ENCODE measurements at places on chromosomes 4 and X. TPM values are rescaled to one million over a fixed set of nuclear protein-coding genes. Genes with fewer than 3 reads are reported as not detected.

- DNase-seq = no peak
Observed at GRCh38 chr4:7539659-7540058, 104.9 kb upstream of the PSAPL1 start.

The DIPK2B gene
- total RNA-seq = 2.9 TPM

DNA sequence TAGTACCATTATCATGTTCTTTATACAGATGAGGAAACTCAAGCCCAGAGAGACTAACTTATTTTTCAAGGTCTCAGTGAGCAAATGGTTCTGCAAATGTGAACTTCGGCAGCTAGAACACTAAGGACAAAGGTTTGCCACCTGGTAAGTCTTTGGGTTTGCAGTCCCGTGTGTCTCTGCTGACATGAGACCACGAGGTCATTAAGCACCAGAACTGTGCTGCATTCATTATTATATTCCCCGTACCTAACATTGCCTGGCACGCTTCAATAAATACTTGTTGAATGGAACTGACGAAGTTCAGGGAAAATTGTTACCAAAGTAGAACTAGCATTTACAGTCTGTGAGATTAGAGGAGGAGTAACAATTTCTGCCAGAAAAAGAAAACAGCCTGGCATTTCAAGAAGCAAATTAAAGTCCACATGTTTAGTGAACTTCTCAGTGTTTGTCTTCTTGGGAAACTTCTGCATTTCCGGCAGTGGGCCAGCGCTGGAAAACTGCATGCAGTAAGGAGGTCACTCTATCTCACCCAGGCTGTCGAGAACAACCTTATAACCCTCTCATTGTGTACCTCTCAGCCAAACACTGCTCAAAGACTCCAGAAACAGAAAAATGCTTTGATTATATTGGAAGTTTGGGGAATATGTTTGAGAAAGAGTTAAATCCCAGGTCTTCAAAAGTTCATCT lies 67.4 kb upstream of the CPEB2 start:
- DNase-seq = no peak

- no peak for DNase-seq
Observed at GRCh38 chr4:8073206-8073863, 85.3 kb downstream of the ABLIM2 start.

DNA sequence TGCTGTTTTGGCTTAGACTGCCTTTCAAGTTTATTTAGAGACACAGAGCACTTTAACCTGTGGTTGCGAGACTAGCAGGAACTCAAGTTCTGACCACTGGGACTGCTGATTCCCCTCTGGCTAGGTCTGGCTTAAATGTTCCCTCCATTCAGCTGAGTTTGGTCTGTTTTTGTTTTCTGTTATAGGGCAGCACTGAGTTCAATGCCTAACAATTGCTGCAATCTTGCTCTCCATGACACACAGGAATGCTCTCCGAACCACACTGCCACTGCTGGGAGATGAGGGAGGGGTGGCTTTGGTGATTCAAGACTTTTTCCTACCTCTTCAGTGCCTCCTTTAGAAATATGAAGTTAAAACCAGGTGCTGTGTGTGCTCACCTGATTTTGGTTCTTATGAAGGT lies 106.3 kb upstream of the EOLA2 start:
- no peak for DNase-seq

- DNase-seq = no peak
Observed at GRCh38 chr4:6541789-6542188, 33.2 kb upstream of the MAN2B2 start.

GRCh38 chr4:106522839-106523238 lies 154.3 kb upstream of the GIMD1 start:
- DNase-seq = no peak

- DNase-seq = no peak
Observed at GRCh38 chrX:30795981-30796958, 92.8 kb downstream of the TAB3 start.

The HELT gene
- not detected for total RNA-seq

GRCh38 chr4:32135642-32136041 lies 1415.5 kb downstream of the PCDH7 start:
- no peak for DNase-seq

- DNase-seq = no peak
Observed at GRCh38 chr4:153651116-153651515, 33.0 kb upstream of the TLR2 start.

- no peak for DNase-seq
Observed at GRCh38 chr4:109990261-109991257, 77.9 kb downstream of the EGF start.

DNA sequence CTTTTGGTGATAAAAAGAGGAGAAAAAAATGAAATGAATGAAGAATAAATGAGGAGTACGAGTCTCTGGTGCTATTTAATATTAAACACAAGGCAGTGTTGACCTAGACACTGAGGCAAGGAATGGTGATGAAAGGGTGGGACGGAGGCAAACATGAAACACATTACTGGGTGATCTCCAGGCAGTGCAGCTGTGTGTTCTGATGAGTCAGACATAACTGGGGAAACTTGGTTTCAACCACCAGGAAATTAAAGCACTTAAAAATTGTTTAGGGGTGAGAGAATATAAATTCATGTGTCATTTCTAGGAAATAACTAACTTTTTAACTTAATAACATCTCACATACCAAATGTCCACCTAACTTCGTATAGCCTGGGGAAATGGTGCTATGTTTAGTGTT lies 19.7 kb upstream of the CXCL6 start:
- DNase-seq = no peak

The PAGE1 gene
- total RNA-seq = not detected

- DNase-seq = no peak
Observed at GRCh38 chrX:33156152-33156726, 55.1 kb downstream of the DMD start.

DNA sequence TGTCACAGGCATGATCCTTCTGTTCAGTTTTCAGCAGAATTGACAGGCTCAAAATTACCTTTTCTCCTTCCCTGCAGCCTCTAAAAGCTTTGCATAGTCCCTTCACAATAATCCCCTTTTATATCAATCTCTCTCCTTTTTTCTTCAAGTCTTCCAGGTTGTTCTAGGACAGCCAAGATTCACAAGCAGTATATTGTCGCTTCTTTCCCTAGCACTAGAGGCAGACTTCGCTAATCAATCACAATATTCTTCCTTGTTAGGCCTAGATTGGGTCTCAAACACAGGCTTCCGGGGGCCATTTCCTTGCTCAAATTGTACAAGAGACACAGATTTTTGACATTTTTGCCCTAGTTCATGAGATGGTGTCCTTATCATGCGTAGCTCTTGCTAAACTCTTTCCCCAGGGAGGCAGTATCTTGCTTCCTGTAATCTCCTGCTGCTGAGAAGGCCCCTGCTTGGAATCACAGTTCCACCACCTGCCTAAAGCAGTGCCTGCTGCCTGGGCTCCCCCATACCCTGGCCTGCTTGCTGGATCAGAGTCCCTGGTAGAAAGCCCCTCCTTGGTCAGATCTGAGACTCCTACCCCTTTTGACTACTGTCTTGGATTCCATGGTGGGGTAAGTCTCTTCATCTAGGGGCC lies 57.3 kb downstream of the DMP1 start:
- DNase-seq = no peak

DNA sequence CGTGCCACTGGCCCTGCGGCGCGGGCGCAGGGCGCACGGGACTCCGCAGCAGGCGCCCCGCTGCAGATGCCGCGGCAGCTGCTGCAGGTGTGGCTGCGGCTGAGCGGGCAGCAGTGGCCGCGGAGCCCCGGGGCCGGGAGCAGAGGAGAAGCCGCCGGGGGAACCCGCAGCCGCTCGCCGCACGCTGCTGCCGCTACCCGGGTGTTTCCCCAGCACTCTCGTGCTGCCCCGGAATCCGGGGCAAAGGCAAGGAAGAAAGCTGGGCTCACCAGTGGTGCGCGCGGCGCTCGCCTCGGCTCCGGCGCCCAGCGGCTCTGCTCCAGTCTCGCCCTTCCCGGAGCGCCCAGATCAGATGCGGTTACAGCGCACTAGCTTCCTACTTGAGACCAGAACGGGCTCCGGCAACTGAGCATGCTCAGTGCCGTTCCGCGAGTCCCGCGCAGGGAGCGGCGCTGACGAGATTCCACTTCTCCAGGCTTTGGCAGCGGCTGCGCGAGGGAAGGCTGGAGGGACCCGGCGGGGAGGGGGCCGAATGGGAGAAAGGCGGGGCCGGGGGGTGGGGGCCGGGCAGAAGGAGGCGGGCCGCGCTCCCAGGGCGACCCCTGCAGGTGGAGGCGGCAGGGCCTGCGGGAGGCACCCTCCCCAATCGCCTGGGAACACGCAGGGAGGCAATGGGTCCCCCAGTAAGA lies at the start of gene APBB2:
Gene APBB2 (minus strand): TSS at position 407 of the 689 bp plus-strand sequence. CDS start 181,288 bp downstream, outside the sequence.
- DNase-seq = peak; percentile 27

The PDLIM3 gene
- 31.0 TPM for total RNA-seq

DNA sequence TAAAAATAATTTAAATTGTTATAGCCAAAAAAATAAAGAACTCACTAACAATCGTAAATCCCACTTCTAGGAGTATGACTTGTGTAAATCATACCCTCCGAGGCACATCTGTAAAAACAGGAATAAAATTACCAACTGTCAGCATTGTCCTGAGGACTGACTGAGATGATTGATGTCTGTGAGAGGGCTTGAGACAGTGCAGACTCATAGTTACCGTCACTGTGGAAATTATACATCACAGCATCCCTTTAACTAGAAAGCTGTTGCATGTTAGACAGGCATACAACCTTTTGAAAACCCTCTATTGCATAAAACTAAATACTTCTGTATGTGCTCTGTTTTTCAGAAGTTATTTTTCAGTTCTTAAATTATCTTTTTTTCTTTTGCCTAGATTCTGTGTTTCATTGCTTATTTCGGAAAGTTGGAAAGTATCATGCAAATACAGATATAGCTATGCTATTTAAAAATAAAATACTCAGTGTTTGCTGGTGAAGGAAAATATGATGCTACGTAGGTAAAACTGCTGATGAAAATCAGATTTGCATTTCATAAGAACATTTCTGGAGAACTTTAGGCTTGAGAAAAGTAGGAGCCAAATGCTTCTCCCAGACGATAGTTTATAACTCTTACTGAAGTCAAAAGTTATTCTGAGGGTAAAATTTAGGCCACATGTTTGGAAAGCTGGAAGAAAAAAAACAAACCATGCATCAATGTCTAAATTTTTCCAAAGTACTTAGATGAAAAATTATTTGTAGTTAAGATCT lies 13.6 kb upstream of the RBPJ start:
- no peak for DNase-seq

DNA sequence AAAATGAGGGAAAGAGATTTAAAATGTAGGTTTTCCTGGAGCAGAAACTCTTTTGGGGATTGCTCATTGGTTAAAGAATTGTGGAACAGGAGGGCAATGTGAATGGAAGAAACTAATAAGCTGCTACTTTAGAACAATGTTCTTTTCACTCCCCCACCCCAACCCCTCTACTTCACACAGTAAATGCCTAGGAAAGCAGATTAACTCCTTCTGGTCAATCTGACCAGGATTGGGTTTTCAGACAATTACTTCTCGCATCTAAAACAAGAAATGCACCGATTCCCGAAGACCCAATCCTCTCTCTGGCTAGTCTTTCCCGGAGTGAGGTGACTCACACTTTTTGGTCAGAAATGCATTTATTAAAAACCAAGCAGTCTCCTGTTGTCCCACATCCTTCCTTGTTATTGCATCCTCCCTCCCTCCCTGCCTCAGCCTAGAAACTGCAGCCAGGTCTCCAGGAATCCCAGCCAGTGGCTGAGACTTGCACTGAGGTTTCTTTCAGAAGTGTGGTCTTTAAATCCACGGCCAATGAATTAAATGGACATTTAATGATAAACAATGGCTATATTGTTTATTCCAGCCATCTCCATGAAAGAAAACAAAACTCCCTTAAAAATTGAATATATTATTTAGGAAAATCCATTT lies 21.4 kb downstream of the MFAP3L start:
- DNase-seq = no peak

The RAI2 gene
- total RNA-seq = 4.2 TPM

GRCh38 chr4:2059046-2059725 lies at the start of gene NAT8L:
TSS of gene NAT8L (plus strand) at chr4:2059327. CDS start at chr4:2059512, 185 bp downstream.
- DNase-seq = no peak

The PABPC5 gene
- 1.9 TPM for total RNA-seq

DNA sequence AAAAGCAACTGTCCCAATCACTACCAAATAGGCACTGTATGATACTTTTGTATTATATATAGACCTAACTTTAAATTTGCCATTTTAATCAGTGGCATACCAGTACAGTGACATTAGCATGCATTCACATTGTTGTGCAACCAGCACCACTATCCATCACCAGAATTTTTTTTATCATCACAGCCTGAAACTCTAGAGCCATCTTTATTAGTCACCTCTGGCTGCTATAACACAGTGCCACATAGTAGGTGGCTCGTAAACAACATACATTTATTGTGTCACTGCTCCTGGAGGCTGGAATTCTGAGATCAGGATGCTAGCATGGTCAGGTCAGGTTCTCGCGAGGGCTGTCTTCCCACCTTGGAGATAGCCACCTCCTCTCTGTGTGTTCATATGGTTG lies 188.4 kb upstream of the GALNT7 start:
- no peak for DNase-seq

The IQCM gene
- total RNA-seq = not detected

- no peak for DNase-seq
Observed at GRCh38 chr4:47483745-47484144, 1.3 kb upstream of the ATP10D start.

DNA sequence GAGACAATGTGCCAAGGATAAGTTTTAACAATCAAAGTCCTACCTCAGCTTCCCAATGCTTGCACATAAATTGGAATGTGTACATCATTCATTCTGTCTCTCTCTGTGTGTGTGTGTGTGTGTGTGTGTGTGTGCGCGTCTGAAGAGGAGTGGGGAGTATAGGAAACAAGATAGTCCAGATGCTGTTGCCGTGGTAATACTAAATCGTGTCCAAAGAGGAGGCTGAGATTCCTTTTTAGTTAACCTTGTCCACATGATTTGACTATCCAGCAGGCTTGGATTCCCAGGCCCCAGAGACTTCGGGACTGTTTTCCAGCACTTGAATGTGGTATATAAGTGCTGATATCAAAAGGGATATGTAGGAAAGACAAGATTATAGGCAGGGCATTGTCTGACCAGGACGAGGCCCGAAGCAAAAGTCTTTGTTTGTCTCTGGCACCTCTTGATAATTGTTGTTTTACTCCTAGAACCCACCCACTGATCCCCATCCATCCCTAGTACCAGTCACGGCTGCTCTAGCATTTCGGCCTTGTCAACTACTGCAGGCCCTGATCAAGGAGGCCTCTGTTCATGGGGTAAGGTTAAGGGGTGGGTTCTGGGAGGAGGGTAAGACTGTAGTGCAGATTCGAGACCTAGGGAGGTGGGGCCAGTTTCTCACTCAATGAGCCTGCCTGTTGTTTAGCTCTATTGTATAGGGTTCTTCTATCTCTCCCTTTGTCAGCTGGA lies 3.9 kb downstream of the PLP1 start:
- DNase-seq = no peak

DNA sequence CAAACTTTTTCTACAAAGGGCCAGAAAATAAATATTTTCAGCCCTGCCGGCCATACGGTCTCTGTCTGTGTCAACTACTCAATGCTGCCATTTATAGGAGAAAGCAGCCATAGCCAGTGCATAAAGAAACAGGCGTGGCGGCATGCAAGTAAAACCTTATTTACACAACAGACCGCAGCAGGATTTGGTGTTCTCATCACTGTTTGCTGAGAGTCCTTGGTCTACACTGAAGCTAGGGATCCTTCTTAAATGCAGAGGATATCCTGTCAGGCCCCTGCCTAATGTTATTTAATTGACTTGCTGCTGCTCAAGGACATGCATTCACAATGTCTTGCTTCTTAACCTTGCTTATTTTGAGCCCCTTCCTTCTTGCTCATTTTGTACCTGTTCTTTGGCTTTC lies 54.7 kb downstream of the CPE start:
- no peak for DNase-seq
